ENCODE measurements at places on chromosomes 3 and 15. TPM values are rescaled to one million over a fixed set of nuclear protein-coding genes. Genes with fewer than 3 reads are reported as not detected.
A peak's percentile ranks its signal among the peaks of the same experiment; 100 is the strongest.

The GOLGA6A gene
- not detected for total RNA-seq

The CAV3 gene
- total RNA-seq, result not detected

The HEG1 gene
- total RNA-seq, result 99.3 TPM

DNA sequence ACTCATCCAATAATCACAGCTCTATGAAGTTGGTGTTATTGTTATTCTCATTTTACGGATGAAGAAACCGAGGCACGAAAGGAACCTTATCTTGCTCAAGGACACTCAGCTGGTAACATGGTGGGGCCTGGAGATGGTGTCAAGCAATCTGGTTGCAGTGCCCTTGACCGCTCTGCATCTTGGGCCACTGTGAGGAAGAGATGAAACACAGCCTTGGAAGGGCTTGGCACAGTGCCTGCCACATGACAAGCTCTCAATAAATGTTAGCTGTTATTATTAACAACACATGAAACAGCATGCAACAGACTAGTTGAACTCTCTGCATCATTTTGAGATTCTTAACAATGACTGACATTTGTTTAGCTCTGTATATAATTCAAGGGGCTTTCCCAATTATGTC lies 10.1 kb upstream of the ITGA11 start:
- no peak overlapping the region for H3K4me3 ChIP-seq
- H3K27me3 ChIP-seq, result no peaks in the 10 kb centered on the region
- no peak overlapping the region for H3K27ac ChIP-seq

The HGD gene
- not detected for total RNA-seq

GRCh38 chr3:180749322-180749721 lies 70.0 kb upstream of the CCDC39 start:
- no peak overlapping the region for H3K4me3 ChIP-seq
- no peaks in the 10 kb centered on the region for H3K27me3 ChIP-seq
- H3K36me3 ChIP-seq, result no peaks in the 10 kb centered on the region
- no peak overlapping the region for H3K27ac ChIP-seq
- H3K4me1 ChIP-seq, result no peaks in the 10 kb centered on the region
- DNase-seq, result no peak

GRCh38 chr15:92316586-92317295 lies 76.9 kb upstream of the ST8SIA2 start:
- H3K27me3 ChIP-seq, result no peaks in the 10 kb centered on the region
- H3K4me3 ChIP-seq, result no peak overlapping the region
- H3K4me1 ChIP-seq, result no peaks in the 10 kb centered on the region

- H3K27me3 ChIP-seq, result no peaks in the 10 kb centered on the region
- DNase-seq, result peak; percentile 79
- no peak overlapping the region for H3K4me3 ChIP-seq
- no peaks in the 10 kb centered on the region for H3K36me3 ChIP-seq
These were observed 237.6 kb upstream of the BHLHE40 start for GRCh38 chr3:4741404-4742307.

DNA sequence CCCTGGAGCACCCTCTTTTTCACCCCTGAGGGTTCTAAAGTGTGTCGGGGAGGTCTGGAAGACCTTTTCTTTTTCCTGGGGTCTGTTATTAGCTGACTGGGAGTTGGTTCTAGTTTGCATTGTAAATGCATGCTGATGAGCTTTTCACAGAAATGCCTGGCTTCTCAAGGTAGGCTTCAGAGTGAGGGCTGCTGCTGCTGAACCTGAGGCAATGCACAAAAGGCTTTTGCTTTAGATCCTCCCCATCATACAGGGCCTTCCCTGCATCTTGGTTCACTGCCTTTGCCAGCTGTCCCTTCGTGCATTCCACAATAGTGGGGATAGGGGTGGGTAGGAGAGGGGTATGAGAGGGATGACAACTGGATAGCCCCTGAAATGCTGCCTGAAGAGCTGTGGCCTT lies 46.6 kb downstream of the FAH start:
- no peaks in the 10 kb centered on the region for H3K4me1 ChIP-seq
- no peak for DNase-seq
- no peaks in the 10 kb centered on the region for H3K27me3 ChIP-seq
- no peak overlapping the region for H3K4me3 ChIP-seq

- H3K27me3 ChIP-seq, result no peaks in the 10 kb centered on the region
- no peak overlapping the region for H3K27ac ChIP-seq
- H3K4me3 ChIP-seq, result no peak overlapping the region
- H3K4me1 ChIP-seq, result no peaks in the 10 kb centered on the region
These were observed 203.1 kb downstream of the OPA1 start for GRCh38 chr3:193796089-193796488.

- no peak overlapping the region for H3K4me3 ChIP-seq
- no peaks in the 10 kb centered on the region for H3K27me3 ChIP-seq
- H3K27ac ChIP-seq, result no peak overlapping the region
- H3K4me1 ChIP-seq, result no peaks in the 10 kb centered on the region
- DNase-seq, result no peak
These were observed 375.8 kb downstream of the GAP43 start for GRCh38 chr3:115999001-115999585.

DNA sequence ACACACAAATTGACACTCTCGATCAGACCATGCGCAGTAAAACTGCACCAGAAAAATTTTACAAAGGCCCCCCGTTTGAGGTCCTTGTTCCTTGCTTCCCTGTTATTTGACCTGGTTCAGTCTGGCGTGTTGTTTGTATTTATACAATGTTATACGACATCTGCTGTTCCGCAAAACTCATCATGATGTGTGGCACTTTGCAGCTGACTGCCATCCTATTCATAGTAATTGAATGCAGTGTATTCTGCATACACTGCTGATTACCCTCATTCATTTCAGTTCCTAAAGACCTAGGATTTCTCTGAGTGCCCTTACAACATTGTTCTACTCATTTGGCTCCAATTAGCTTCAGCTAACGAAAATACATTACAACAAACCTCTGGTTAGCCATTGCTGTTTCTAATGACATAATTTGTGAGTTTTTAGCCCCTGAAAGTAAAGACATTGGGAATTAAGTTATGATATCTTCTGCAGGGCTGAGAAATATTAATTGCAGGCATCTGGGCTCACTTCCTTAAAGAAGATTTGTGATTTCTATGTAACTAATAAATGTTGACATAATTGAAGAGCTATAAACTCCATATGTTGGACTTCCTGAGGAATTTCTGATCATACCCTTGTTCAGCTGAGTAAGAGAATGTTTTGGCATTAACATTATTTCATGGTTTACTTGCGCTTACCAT lies 75.7 kb downstream of the C3orf38 start:
- no peaks in the 10 kb centered on the region for H3K4me1 ChIP-seq
- H3K27ac ChIP-seq, result no peak overlapping the region
- no peak overlapping the region for H3K4me3 ChIP-seq
- H3K27me3 ChIP-seq, result no peaks in the 10 kb centered on the region
- DNase-seq, result no peak
- no peaks in the 10 kb centered on the region for H3K36me3 ChIP-seq

GRCh38 chr3:12751571-12751970 lies 7.5 kb downstream of the TMEM40 start:
- DNase-seq, result no peak
- H3K4me1 ChIP-seq, result no peaks in the 10 kb centered on the region
- no peaks in the 10 kb centered on the region for H3K27me3 ChIP-seq
- no peaks in the 10 kb centered on the region for H3K36me3 ChIP-seq

The CCR5 gene
- total RNA-seq, result 4.1 TPM

The KIF15 gene
- total RNA-seq, result 0.93 TPM

DNA sequence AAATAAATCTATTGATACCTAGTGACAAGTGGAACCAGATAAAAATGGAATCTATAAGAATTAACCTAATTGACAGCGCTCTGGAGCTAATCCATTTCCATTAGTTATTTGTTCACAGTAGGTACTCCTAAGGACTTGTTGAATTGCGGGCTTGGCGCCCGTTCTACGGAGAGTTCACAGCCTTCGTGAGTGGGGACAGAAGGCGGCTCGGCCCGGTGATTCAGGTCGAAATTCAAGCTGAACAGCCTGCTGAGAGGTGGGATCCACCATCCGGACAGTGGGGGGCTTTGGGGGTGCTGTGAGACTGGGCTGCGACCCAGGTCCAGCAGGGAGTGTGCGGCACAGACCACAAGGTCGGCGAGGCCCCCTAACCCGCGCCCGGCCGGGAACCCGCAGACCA lies 779 bp upstream of the CTNNB1 start:
- peak overlapping the region; percentile 49 for H3K4me3 ChIP-seq
- DNase-seq, result peak; percentile 84
- peaks cover 3% of the 10 kb centered on the region for H3K4me1 ChIP-seq
- no peak overlapping the region for H3K27ac ChIP-seq
- no peaks in the 10 kb centered on the region for H3K27me3 ChIP-seq
- H3K36me3 ChIP-seq, result no peaks in the 10 kb centered on the region

Data from aorta (tissue), 5 donors.